ENCODE measurements at places on chromosomes 11 and 22.
A peak's percentile ranks its signal among the peaks of the same experiment; 100 is the strongest.

- no peak for DNase-seq
Observed at GRCh38 chr22:31583861-31584485, 78.0 kb downstream of the PISD start.

DNA sequence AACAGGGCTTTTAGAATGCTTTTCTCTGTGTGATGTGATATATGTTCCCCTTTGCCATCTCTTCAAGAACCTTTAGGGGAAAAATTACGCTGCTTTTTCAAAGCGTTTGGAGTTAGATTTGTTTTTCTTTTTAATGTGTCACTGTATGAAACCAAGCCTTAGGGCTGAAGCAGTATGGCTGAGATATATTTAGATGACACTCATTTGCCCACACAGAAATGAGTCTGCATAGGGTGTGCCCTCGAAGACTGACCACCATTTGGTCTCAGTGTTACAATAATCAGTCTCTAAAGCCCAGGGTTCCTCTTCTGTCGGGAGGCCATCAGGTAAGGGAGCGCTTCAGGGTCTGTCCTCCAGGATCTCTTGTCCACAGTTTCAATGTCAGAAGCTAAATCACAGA lies 213.0 kb upstream of the NCAM1 start:
- DNase-seq = no peak

DNA sequence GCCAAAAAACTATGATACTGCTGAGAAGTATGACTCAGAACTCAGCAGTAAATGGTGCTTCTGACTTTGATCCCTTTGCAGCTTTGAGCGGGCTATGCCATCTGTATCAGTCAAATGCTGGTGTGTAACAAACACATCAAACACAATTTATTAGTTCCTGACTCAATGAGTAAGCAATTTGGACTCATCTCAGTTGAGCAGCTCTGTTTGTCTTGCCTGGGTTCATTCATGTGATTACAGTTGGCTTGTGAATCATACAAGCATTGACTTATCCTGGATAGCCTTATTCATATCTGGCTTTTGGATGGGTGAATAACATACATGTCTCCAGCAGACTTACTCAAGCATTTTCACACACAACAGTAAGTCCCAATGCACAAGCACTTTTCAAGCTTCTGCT lies 858.8 kb downstream of the METTL15 start:
- no peak for DNase-seq

GRCh38 chr11:8213376-8213775 lies 44.6 kb upstream of the RIC3 start:
- no peak for DNase-seq

GRCh38 chr11:6397636-6398035 lies 7.4 kb downstream of the SMPD1 start:
- DNase-seq = no peak

DNA sequence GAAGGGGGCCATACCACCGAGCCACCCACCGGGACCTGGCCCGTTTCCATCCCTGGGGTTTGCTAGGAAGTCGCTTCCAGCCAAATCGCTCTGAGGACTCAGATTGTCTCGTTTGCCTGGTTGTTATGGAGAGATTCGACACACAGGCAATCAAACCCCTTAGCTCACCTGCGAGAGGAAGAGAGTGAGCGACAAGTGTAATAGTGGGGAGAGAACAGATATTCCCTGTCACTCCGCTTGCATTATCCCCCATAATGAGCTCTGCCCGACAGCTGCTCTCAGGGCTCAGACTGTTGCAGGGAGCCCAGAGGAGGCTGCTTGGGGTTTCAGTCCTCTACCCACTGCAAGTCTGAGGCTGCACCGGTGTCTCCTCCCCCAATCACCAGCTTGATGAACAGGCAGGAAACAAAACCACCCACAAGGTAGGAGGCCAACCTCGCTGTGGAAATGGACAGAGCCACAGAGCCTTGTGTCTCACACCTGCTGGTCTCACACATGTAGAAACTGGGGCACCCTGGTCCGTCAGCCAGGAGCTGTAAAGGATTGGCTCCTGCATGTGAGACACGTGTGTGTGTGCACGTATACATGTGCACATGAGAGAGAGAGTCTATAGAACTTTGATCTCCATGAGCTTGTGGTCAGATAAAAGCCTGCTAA lies 351.1 kb downstream of the BUD13 start:
- peak; percentile 84 for DNase-seq

- no peak for DNase-seq
Observed at GRCh38 chr11:75485742-75486141, 40.0 kb downstream of the GDPD5 start.

DNA sequence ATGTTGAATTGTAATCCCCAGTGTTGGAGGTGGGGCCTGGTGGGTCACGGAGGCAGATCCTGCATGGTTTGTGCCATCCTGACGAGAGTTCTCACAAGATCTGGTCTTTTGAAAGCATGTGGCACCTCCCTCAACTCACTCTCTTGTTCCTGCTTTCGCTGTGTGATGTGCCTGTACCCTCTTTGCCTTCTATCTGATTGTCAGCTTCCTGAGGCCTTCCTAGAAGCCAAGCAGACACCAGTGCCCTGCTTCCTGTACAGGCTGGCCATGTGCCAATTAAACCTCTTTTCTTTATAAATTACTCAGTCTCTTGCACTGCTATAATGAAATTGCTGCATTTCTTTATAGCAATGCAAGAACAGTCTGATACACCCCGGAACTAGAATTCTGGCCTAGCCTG lies 13.1 kb downstream of the PTPN5 start:
- DNase-seq = no peak

GRCh38 chr22:47034076-47034808 lies 271.8 kb downstream of the TBC1D22A start:
- no peak for DNase-seq

DNA sequence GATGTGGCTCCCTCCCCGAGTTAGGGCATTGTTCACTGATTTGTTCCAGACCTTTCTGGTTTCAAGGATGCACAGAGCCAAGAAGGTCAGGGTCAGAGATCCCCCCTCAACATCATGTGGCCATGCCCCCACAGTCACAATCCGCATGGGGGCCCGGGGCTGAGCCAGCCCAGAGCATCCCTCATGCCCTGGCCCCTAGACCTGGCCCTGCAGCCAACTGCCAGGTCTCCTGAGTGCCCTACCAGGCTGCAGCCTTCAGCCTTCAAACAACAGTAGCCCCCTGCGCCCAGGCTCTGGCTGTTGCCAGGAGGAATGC lies 142.4 kb downstream of the CRYBB2 start:
- DNase-seq = no peak

DNA sequence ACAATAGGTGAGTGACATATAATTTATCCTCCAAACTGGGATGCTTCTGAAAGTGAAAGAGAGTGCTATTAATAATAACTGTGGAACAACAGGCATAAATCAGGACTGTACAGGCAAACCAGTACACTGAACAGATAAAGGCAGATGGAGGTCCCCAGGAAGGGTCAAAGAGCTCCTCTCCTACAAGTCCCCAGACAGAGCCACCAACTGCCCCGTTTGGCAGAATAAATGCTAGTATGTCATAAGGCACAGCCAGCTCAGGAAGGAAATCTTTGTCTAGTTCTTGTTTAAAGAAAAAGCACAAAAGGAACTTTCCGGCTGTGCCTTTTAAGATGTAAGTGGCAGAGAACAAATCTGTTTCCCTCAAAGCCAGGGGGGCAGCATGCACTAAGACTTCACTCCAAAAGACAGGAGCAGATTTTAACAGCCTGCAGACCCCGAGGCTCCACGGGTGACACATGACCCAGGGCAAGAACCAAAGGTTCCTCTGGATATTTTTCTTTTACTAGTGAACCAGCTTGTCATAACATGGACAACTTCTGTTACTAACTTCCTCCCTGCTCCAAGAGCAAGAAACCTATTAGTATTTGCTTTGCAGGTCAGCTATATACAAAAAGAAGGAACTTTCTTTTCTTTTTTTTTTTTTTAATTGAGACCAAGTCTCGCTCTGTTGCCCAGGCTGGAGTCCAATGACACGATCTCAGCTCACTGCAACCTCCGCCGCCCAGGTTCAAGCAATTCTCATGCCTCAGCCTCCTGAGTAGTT lies 50.2 kb downstream of the MYH9 start:
- no peak for DNase-seq

DNA sequence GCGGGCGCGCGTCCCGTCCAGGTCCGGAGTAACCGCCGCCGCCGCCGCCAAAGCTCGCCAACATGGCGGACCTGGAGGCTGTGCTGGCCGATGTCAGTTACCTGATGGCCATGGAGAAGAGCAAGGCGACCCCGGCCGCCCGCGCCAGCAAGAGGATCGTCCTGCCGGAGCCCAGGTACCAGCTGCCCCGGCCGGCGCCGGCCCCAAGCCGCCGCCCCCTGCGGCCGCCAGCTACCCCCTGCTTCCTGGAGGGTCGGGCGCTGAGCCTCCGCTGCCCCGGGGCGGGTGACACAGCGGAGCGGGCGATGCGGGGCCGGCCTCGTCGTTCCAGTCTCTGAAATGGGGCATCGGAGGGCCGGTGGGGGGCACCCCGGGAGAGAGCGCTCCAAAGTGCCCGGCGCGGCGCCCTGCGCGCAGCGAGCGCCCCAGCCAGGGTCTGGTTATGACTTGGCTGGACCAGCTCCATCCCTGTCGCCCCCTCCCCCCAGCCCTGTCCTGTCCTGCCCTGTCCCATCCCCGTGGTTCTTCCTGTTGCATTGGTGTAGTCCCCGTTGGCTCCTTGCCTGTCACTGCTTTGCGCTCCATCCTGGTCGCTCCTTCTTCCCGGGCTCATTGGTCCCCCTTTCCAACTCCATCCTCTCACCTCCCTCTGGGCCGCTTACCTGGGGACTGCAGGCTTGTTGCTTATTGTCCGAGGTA lies 653 bp downstream of the GRK3 start:
- peak; percentile 41 for DNase-seq

DNA sequence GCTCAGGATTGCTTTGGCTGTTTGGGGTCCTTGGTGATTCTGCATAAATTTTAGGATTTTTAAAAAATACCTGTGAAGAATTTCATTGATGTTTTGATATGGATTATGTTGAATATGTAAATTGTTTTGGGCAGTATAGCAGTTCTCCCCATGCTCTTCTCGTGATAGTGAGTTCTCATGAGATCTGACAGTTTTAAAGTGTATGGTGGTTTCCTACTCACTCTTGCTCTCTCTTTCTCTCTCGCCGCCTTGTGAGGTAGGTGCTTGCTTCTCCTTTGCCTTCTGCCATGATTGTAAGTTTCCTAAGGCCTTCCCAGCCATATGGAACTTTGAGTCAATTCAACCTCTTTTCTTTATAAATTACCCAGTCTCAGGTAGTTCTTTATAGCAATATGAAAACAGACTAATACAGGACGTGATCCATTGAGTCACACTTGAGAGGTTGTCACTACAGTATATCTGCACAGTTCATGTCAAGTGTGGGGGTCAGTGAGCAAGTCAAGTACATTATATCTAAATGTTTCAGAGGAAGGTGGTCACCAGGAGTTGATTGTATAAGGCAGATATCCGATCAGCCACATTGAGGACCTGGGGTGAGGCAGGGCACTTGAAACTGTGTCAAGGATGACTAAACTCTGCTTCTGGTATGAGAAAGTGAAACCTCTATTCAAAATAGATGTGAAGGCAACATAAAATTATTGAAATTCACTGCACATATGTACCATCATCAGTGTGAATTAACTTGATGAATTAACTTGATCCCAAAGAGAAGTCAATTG lies 70.7 kb upstream of the CCDC179 start:
- DNase-seq = no peak
